ENCODE measurements at places on chromosomes 7 and 10.

DNA sequence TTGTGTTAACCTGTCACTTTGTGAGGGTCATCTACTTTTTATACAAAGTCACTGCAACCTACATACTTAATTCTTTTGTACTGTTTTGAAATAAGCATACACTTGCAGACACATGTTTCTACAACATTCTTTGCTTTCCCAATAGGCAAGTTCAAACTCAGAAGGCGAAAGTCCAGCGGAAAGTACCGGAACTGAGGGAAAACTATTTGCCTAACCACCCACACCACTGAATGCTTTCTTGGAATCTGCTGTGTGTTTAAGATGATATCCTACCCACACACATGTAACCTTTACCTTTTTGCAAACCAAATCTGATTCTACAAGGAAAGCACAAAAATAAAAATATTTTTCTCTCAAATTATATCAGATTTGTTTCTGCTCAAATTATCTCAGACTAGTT is 139.4 kb upstream of the AGR3 start:
- no peak for DNase-seq

GRCh38 chr10:646118-646524 is 43.3 kb downstream of the DIP2C start:
- DNase-seq = no peak

- no peak for DNase-seq
Measured at GRCh38 chr10:81019029-81019890, 481.6 kb downstream of the SH2D4B start.

DNA sequence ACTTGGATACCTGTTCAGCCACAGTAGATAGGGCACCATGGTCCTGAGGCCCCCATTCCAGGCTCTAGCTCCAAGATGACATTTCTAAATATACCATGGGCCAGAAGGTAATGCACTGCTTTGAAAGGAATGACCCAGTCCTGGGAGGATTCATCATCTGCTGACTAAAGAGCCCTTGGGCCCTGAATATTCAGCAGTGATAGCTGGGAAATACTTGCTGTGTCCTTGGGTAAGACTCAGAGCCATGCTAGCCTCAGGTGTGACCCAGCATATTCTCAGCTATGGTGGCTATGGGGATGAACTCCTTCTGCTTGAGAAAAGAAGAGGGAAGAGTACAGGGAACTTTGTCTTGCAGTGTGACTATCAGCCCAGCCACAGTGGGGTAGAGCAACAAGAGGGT is 21.3 kb upstream of the AGR2 start:
- no peak for DNase-seq

GRCh38 chr7:149854611-149855360 is 16.6 kb downstream of the ZNF862 start:
- DNase-seq = peak; percentile 75

DNA sequence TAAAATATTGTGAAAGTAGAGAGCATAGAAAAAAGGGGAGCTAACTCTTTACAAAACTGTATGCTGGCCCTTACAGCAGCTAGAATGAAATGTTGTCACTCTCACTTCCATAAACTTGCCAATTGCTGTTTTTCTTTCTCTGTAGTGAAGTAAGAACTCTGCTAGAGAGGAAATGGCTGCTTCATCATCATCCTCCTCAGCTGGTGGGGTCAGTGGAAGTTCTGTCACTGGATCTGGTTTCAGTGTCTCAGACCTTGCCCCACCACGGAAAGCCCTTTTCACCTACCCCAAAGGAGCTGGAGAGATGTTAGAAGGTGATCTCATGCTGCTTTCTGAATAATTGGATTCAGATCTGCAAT is 7.6 kb upstream of the ASCC1 start:
- no peak for DNase-seq

- no peak for DNase-seq
Measured at GRCh38 chr10:116669832-116670644, 49.3 kb downstream of the PNLIPRP2 start.

- no peak for DNase-seq
Measured at GRCh38 chr10:3950676-3951275, 165.8 kb upstream of the KLF6 start.

DNA sequence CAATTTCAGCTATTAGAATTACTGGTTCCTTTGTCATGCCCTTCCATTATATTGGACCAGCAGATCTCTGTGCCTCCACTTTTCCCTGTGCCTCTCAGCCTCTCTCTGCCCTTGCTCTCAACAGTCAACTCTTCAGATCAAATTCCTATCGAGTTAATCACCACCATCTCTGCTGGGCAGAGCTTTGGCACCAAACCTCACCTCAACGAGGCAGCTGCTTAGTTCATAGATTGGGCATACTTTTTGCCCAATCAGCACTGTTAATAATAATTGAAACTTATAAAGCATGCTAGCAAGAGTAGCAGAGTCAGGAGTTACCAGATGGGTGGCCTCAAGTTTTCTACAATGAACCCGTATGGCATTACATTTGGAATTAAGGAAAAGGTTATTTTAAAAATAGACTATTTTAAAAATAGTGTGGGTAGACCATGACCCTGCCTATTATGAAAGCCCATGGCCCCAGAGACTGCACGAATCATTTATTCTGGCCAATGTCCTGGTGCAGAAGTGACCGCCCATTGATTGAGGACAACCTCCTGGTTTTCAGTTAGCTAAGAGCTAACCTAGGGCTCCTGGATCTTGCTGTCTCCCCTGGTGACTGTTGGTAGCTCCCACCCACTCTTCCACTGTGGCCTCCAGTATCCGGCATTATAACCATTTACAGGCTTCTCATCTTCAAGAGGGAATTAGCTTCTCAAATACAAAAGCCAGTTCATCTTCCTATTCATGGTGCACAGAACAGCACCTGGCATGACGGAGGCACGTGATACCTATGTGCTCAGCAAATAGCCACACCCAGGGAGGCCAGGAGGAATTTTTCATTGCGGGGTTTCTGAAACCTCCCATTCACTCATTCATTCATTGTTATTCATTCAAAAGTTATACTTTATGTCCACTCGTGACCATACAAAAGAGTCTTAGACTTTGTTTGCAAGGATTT is 265.4 kb downstream of the INHBA start:
- DNase-seq = no peak

- DNase-seq = peak; percentile 41
Measured at GRCh38 chr7:101140339-101140699, 13.4 kb downstream of the SERPINE1 start.

GRCh38 chr7:27459021-27459730 is 203.5 kb downstream of the HIBADH start:
- DNase-seq = no peak

DNA sequence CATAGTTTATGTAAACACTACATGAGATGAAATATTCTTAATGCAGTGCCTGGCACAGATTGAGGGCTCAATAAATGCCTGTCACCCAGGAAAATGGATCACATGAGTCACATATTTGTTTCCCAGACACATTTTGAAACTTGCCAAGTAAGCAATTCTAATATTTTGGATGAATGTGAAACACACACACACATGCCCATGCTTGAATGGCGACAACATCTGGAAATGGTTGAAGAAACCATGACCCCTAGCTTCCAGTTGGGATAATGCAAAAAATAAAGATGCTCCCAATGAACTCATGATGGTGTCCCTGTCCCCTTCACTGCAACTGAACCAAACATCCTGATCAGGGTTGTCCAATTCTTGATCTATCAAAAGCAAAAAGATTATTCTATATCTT is 797.3 kb downstream of the XPNPEP1 start:
- no peak for DNase-seq

DNA sequence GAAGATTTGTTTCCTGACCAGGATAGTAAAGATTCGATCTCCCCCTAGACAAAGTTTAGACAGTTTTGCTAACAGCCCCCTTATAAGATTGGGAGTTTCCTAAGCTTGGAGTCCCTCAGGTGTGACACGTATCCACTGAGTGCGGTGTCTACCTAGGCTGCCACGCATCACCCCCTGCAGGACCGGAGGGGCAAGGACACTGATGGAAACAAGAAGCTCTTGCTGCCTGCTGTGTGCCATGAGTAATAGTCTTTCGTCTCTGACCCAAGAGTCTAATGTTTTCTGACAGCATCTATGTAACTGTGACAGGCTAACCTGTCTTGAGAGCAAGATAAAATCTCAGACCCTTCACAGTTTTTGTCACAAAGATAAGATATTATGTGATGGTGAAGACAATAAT is 173.5 kb downstream of the SEMA3E start:
- DNase-seq = no peak

- no peak for DNase-seq
Measured at GRCh38 chr10:70583669-70584037, 18.9 kb downstream of the PRF1 start.

DNA sequence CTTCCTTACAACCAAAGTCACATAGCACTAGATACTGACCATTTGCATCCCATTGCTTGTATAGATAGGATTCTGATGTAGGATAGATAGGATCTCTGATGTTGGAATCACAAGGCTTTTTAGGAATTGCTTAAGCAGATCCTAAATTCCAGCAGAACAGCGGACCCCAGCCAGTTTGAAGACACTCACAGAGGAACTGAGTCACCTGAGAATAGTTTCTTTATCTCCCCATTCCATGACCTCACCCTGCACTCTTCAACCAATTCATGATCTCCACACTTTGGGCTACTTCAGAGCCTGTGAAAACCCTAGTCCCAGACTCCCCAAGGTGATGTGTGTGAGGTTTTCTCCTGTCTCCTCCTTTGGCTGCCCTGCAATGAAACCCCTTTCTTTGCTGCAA is 179.4 kb downstream of the CNTNAP2 start:
- DNase-seq = no peak
